ENCODE measurements at places on chromosomes 1 and 21.

DNA sequence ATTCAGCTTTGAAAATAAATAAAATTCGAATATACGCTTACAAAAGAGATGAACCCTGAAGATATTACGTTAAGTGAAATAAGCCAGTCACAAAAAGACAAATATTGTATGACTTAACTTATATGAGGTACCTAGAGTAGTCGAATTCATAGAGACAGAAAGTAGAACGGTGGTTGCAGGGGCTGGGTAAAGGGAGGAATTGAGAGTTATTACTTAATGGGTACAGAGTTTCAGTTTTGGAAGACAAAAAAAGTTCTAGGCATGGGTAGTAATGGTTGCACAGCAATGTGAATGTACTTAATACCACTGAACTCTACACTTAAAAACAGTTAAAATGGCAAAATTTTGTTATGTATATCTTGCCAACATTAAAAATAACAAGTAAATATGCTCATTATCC, 48.6 kb upstream of the ZNHIT6 start:
- no peak for DNase-seq

- no peak for DNase-seq
Observed at GRCh38 chr1:204599098-204599497, 82.9 kb downstream of the MDM4 start.

- DNase-seq, result no peak
Observed at GRCh38 chr1:231206856-231207255, 34.2 kb upstream of the GNPAT start.

DNA sequence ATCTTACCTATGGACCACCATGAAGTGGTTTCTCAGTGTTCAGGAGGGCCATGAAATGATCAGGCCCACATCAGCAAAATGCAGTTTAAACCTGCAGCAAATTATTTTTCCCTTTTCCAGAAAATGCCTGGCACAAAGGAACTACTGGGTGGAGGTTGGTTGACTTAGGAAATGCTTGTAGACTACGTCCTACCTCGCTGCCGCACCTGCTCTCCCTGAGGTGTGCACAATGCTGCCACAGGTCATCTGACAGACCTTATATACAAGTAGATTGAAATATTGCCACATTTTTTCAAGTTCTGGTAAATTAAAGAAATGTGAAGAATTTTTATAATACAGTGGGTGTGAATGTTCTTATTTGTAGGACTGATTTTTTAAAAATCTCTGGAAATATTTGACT, 166.7 kb upstream of the PDE4B start:
- no peak for DNase-seq

DNA sequence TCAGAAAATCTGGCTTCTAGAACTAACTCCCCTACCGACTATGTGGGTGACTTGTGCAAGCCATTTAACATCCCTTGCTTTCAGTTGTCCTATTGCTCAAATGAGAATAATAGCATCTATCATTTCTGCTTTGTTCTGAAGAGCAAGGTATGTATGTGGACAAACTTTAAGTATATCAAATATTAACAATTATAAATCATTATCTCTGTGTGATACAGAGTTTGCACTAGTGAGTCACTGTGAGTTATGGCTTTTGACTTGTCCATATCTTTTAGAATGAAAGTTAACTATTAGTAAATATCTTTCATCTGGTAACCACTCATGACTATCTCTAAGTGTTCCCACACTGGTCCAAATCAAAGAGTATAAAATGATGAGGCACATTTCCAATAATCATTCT, 812.9 kb upstream of the ADGRL2 start:
- no peak for DNase-seq

DNA sequence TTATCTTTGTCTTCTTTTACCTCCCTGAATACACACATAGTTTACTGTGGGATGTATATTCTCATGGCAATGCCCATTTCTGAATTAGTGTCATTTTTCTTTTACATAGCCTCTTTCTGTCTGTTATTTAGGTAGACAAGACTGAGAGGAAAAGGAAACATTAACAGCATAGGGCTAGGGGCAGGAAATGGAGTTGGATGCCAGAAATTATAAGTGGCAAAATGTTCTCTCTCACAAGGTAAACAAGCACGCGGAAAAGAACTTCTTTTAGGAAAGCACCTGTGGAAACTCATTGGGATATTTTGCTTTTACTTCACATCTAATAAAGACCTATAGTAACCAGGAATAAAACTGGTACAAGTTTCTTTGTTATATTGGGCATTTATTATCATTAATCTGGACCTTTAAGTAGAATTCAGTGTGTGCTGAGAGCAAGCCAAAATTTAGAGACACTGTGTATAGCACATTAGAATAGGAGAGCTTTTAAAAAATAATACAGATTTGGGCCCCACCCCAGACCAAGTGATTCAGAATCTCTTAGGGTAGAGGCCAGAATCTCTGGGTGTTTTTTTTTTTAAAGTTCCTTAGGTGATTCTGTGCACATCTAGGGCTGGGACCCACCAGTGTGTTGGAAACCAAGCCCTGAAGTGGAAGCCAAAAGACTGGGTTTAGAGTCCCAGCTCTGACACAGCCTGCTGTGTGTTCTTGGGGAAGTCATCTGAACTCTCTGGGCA, 32.7 kb downstream of the S100A10 start:
- no peak for DNase-seq

GRCh38 chr1:212774584-212774983, 17.0 kb downstream of the NSL1 start:
- DNase-seq, result no peak

DNA sequence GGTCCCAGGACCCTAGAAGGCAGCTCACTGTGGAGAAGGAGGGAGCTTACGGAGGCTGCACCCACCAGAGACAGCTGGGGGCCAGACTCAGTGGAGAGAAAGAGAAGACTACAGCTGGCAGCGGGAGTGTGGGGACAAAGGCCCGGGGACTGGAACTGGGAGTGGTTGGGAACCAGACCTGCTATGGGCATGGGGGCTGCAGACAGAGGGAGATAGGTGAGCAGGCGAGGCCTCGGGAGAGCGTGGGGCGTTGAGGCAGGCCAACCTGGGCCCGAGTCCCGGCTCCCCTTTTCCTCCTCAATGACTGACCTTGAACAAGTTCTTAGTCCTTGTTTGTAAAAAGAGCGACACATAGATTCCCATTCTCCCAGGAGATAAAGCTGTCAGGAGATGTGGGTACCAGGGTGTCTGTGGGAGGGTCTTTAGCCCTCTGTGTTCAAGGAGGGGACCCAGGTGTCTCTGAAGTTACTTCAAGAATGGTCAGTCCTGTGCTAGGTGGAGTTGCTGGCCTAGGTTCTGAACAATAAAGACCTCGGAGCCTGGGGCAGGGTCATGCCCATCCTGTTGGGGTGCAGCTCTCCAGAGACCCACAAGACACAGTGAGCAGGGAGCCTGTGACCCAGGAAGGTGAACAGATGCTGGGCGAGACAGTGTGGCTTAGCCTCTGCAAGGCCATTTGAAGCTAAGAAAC, 87.9 kb downstream of the ITPKB start:
- no peak for DNase-seq

DNA sequence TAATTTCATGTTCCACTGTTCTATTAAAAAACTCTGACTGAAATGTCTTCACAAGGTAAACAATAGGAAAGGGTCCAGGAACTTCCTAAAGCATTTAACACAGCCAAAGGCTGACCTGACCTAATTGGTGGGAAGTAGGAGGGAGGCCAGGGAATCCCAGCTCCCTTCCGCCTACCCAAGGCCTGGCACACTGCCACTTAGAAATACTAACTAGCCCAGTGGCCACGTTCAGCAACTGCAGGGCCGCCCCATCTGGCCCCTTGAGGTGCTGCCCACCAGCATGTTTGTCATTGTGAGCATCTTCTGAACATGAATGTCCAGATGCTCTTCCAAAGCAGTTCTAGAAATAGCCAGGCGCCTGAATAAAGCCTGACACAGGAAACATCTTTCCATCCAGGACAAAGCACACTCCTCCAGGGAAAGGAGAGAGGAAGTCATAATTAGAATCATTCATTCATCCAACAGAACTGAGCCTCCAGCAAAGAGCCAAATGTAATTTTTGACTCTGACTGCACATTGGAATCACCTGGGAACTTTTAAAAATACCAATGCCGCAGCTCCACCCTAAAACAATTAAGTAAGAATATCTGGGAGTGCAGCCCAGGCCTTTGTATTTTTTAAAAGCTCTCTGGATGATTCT, 44.6 kb upstream of the BCL9 start:
- DNase-seq, result no peak

DNA sequence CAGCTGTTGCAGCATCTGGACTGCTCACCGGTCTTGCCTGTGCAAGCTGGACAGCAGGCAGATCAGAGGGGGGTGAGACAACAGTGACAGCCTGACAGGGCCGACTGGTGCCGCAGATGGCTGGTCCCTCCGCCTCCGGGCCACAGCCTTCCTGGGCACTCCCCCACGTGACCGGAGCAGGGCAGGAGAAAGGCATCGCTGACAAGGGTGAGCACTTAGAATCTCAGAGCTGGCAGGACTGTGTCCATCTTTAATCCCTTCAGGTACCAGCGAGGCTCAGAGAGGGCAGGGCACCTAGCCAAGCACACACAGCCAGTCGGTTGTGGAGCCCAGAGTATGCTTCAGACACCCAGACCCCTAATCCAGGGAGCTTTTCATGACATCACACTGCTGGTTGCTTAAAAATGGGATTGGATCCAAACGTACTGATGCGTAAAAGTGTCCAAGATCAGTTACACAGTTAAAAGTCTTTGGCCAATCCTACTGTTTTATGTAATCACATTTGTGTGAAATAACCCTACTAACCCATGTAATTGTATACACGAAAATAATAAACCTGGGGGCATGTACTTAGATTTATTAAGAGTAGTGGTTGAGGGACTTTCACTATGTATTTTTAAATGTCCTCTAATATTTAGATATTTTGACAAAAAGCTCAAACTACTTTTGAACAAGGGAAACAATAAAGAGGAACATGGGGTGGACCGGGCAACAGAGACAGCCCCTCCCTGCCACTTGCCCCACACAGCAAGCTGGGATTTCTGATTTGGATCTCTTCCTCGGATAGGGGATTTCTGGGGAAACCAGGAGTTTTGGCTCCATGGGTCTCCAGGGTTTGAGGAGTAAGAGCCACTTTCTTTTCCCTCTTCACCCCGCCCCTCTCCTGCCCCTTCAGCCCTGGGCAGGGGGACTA, 758 bp upstream of the CNTN2 start:
- DNase-seq, result peak; percentile 31

DNA sequence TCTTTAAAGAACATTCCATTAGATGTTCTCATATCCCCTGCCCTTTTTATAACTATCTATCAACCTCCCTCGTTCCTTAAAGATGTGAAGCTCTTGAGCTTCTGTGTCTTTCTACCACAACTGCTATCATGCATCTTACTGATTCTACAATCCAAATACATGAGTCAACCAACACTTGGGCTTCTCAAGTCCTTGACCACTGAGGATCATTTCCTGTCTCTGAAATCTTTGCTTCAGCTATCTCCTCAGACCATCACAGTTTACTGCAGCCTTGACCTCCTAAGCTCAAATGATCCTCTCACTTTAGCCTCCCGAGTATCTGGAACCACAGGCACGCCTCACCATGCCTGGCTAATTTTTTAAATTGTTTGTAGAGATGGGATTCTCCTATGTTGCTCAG, 75.2 kb downstream of the FMO4 start:
- DNase-seq, result no peak

- DNase-seq, result no peak
Observed at GRCh38 chr1:23533246-23534023, 2.4 kb upstream of the E2F2 start.

DNA sequence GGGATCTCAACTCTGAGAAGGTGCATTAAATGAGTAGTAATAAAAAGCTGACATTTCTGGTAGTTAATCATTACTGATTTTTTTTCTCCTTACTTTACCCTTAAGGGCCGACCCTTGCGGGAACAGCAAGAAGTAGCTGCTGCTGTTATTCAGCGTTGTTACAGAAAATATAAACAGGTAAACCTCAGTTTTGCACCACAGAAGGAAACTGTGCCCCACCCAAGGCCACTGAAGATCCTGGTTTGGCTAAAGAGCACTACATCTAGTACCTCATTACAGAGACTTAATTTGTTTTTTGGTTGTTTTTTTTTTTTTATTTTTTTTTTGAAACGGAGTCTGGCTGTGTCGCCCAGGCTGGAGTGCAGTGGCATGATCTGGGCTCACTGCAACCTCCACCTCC, 23.5 kb upstream of the VAMP3 start:
- no peak for DNase-seq

DNA sequence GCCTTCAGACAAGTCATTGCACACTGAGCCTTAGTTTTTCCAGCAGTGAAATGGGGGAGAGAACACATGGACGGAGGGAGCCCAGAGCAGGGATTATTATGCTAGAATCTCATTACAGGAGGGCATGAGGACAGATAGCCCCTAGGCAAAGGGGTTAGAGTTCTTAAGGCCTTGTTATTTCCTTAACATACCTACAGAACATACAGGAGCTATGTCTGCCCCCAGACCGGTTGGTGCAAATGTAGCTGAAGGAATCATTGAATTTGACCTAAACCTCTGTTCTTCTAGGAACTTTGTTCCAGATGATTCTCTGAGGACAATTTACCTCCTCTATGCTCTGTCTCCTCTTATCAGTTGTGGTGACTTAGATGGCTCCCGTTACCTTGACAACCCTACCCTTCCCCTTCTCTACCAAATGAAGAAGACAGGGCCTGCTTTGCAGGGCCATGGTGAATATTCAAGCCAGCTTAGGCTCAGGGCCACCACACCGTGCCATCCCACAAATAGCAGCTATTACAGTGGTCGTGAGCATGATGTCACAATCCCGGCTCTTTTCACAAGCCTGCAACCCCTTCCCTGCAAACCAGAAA, 156.9 kb downstream of the IGSF21 start:
- DNase-seq, result no peak

DNA sequence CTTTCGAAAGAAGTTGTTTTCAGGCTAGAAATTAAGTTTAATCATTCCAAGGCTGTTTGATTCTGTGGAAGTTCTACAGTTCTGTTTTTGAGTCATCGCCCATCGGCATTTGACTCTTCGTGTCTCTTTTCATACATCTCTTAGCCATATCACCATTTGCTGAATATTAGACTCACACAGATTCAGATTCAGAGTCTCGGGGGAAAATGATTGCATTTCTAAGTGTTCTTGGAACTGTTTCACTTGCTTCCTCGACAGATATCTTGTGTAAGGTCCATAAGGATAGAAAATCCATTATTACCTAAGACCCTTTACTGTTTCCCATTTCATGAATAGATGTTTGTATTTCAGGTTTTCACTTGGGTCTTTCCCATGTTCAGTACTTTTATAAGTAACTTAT, 237.0 kb upstream of the SGIP1 start:
- no peak for DNase-seq

GRCh38 chr1:66035616-66036245, 243.0 kb downstream of the PDE4B start:
- no peak for DNase-seq

DNA sequence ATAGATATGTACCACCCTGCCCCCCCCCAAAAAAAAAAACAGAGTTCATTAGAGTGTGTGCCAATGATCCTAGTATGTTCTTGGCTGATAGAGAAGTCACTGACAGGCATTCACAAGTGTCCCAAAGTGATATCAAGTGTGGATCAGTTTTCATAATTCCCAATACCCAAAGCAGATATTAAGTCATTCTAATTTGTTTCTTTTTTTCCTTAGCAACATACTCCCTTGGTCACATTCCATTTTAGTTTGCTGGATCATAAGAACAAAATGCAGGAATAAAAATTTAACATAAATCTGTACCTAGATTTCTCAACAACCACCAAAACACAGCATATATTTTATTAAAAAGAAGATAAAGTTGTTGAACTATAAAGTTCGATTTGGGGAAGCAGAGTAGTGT, 129.8 kb upstream of the PALMD start:
- DNase-seq, result no peak

- DNase-seq, result no peak
Observed at GRCh38 chr1:5110508-5110907, 456.1 kb downstream of the AJAP1 start.

All from cerebellar nuclear complex (tissue), 1 donor.